ENCODE measurements at places on chromosomes 7 and 10.
A peak's percentile ranks its signal among the peaks of the same experiment; 100 is the strongest.

DNA sequence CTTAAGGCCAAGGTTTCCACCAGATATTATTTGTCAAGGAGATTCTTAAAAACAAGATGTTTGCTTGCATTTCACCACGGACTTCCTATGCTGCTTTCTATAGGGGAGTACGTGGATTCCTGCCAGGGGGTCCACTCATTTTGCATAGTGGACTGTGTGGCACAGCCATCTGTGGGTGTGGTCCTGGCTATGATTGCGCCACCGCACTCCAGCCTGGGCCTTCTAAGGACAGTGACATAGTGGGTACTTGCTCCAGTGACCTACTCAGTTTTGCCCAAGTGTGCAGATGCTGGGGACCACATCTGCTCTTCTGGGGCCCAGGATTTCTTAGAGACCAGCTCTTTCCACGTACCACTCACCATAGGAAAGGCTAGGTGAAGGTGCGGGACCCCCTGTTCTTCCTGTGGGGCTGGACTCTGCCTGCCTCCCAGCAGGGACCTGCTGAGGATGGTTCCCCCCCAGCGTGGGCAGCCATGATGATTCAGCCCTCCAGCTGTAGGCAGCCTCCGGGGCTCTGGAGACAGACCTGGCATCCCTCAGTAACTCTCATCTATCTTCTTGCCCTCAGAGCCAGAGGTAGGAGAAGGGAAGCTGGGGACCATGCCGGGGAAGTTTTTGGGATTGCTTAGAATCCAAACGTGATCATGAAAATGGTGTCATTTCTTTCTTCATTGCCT lies 42.9 kb downstream of the HK1 start:
- no peak for DNase-seq

DNA sequence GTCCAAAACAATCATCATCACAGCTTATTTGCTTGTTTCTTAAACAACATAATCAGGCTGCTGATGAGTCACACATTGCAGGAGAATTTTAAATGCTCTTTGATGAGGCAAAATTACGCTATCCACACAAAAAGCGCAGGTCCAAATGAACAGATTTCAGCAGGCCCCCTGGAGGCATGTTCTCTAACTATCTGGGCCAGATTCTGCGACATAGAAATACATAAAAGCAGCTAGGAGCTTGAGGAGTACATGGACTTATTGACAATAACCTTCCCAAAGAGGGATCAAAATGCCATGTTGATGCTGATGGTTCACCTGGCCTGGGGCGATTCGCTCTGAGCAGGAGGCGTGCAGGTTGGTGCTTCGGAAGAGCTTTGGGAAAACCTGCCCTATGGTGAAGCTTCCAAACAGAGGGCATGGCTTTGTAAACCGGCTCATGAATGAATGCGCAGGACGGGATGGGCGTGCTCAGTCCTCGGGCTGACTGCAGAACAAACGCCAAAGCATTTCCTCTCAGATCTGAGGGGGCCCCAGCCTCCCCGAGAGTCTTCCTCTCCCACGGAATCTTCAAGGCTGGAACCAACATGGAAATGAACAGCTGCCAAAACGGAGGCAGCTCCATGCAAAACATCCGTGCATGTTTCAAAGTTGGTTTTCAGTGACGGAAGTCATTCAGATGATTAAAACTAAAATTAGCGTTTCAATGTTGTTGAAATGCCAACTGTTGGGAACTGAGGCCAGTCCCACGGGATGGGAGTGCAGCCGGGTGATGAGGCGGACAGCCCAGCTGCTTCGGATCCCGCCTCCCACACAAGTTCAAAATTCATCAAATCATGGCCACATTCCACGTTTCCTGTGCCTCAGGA lies 179.6 kb downstream of the TCERG1L start:
- DNase-seq, result no peak

GRCh38 chr10:1557081-1557480 lies 180.2 kb downstream of the ADARB2 start:
- DNase-seq, result no peak

GRCh38 chr10:51086710-51087109 lies 12.4 kb downstream of the PRKG1 start:
- no peak for DNase-seq

DNA sequence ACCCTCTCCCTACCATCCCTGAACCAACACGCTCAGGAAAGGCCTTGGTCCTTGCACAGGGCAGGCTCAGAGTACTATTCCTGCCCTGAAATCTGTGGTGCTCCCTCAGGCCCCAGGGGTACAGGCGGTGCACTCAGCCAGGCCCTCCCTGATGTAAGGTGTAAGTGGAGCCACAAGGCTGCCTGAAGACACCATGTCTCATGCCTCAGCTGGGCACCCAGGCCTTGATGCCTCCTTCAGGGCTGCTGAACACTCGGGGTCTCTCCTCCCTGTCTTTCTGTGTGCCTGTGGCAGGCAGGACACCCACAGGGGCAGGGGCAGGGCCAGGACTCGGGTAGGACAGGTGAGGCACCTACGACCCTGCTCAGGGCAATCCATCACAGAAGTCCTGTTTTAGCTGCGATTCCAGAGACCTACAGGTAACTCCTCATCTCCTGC lies 22.9 kb upstream of the ANTXRL start:
- no peak for DNase-seq

GRCh38 chr10:72133517-72133916 lies 45.2 kb upstream of the SPOCK2 start:
- peak; percentile 60 for DNase-seq

DNA sequence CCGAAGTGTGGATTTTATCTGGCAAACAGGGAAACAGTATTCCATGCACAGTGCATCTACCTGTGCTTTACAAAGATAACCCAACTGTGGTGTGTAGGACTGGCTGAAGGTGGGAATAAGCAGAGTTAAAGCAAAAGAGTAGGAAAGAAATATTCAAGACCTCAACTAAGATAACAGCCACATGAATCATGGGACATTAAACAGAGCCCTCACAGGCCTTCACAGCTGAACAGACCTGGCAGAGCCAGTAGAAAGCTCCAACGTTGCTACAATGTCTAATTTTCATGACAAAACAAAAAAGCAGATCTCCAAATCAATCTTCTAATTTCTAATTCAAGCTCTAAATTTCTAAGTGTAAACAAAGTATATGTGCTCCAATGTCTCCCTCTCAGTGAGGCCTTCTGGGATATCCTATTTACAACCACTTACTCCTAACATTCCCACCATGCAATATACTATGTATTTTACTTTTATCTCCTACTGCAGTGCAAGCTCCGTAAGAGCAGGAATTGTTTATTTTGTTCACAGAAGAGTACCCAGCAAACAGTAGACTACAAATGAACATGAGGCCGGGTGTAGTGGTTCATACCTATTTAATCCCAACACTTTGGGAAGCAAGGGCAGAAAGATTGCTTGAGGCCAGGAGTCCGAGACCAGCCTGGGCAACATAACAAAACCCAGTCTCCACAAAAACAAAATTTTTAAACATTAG lies 63.5 kb downstream of the UBE2H start:
- DNase-seq, result no peak

GRCh38 chr10:102675011-102675665 lies 30.9 kb downstream of the TRIM8 start:
- no peak for DNase-seq

DNA sequence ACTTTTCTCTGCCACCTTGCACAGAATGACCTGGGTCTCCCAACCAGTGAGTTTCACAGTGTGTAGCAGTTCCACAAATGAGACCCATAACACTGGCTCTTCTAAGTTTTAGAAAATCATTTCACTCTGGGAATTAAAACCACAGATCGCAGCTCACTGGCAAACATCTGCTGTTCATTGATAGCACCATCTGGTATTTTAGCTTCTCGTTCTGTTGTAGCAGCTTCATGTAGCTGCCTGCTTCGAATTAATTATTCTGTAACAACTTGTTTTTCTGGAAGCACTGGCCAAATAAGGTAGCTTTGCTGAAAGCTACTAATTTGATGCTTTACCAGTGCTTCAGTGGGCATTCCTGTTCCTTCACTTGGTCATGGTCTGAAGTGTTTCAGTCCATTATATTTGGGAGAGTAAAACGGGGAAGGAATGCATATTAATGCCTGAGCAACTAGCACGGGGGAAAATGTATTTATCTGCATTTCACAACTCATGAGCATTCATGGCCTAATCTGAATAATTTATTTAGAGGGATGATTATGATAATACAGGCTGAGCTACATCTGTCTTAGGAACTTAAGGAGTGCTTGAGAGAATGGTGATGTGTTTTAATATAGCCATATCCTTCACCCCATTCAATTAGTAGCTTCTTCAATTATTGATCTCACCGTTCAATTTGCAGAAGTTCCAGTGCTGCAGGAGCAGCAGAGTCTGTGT lies 447.4 kb downstream of the XPNPEP1 start:
- no peak for DNase-seq

DNA sequence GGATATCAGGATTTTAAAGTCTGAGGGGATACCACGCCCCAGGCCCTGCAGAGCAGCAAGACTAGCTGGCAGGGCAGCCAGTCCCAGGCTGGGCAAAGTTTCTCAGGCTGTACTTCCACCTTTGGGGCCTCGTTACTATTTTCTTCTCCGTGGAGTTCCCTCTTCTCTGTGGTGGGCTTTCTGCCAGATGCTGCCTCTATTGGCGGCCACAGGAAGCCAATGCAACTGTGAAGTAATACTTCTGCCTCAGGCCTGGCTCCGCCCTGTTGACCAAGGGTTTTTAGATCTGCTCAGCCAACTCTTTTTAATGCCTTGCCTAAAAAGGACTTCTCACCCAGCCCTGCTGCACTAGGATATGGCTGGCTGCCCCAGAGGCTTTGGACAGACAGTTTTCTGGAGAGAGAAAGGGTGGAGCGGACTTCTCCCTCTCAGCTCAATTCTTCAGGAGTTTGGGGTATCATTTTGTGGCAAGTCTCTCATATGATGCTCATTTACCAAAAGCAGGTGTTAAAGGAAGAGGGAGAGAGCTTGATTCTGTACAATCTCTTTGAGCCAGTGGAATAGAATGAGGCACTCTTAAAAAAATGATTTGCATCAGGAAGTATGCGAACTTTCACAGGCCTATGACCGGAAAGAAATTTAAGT lies 67.4 kb downstream of the HHEX start:
- DNase-seq, result peak; percentile 98

DNA sequence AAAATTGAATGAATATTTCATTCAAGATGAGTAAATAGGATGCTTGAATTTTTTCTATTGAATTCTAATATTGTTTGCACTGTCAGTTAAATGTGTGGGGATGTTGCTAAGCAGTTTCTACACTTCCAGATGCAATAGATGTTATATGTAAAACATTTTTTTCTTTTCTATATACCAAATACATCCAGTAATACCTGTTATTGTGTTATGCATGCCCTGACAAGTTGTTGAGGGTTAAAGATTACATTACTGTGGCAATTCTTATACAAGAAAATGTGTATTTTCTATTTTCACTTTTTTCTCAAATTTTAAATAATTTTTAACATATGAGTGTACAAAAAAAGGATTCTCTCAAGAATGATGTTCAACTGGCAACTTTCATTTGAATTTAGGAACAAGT lies 713.9 kb downstream of the GATA3 start:
- no peak for DNase-seq

- DNase-seq, result no peak
These were observed 802.3 kb upstream of the SORCS1 start for GRCh38 chr10:107966826-107967225.

GRCh38 chr10:525565-526315 lies 163.7 kb downstream of the DIP2C start:
- DNase-seq, result no peak

GRCh38 chr10:30970760-30971460 lies 60.8 kb downstream of the ZNF438 start:
- peak; percentile 35 for DNase-seq

- DNase-seq, result peak; percentile 74
These were observed 75.7 kb upstream of the EFCAB10 start for GRCh38 chr7:105656922-105657521.

GRCh38 chr7:140400381-140400780 lies 2.1 kb upstream of the SLC37A3 start:
- DNase-seq, result no peak

DNA sequence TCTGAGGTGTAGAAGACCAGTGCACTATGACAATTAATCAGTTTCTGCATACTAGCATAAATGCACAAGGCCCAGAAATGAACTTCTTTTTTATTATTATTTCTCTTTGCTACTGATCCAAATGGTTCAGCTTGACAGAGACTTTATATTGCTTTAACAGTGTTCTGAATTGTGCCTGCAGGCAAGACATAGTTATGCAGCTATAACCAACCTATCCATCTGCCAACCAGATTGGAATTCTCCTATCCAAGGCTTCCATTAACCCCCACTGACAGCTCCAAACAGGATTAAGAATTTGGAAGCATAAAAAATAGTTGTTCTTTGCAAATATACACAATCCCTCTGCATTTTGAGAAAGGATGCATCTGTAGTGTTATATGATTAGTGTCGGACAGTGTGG lies 98.2 kb downstream of the BTRC start:
- no peak for DNase-seq

DNA sequence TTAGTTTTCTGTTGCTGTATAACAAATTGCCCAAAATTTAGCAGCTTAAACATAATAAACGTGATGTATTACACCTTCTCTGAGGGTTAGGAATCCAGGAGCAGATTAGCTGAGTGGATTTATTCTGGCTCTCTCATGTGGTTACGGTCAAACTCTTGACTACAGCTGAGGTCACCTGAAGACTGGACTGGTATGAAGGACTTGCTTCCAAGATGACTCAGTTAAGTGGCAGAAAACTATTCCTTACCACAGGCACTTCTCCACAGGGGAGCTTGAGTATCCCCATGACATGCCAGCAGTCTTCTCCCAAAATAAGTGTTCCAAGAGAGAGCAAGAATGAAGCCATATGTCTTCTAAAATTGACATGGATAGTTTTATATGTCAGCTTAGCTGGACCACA lies 957.2 kb upstream of the GHITM start:
- DNase-seq, result no peak

GRCh38 chr10:133271521-133272300 lies 5.0 kb downstream of the ADAM8 start:
- DNase-seq, result no peak

- DNase-seq, result no peak
These were observed 64.2 kb upstream of the SH2B2 start for GRCh38 chr7:102222445-102222844.

GRCh38 chr7:99143521-99143852 lies 421 bp downstream of the SMURF1 start:
- DNase-seq, result no peak

DNA sequence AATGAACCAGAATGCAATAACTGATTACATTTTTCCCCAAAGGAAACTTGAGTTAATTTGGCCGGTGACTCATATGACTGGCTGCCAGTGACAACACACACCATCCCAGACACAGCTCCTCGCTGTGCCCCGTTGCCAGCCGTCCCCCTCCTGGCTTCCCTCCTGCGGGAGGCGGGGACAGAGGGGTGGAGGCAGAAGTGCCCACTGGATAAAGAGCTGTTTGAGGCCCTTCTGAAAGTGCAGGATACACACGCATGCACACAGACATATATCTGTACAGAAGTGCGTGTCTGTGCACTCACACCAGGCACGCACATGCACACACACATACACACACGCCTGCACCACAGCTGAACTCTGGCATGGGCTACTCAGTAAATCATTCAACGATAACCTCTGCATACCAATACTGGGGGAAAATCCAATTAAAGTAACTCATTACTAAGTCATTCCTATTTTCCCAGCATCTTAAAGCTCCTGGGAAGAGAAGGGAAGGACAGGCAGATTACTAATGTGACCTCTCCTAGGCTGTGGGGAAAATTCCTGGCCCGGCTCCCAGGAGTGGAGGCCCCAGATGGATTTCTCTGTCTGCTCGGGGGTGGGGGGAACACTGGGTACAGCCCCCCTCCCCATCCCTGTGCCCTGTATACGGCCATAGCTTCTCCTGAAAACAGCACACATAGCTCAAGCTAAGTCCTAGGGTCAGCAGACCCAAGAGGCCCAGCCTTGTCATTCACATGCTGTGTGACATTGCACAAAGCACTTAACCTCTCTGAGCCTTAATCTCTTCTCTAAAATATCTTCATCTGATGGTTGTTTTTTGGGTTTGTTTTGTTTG lies 52.3 kb upstream of the MYL10 start:
- peak; percentile 61 for DNase-seq

GRCh38 chr7:111869280-111869679 lies 307.0 kb upstream of the IMMP2L start:
- DNase-seq, result no peak
